Effector memory CD4-positive, alpha-beta T cell (primary cell): ENCODE measurements at places on chromosomes 7 and 10.

- H3K27ac ChIP-seq: no peak overlapping the region
- no peaks in the 10 kb centered on the region for H3K36me3 ChIP-seq
- DNase-seq: no peak
- no peaks in the 10 kb centered on the region for H3K27me3 ChIP-seq
- H3K4me3 ChIP-seq: no peak overlapping the region
Measured at GRCh38 chr10:44356139-44357022, 28.5 kb downstream of the CXCL12 start.

DNA sequence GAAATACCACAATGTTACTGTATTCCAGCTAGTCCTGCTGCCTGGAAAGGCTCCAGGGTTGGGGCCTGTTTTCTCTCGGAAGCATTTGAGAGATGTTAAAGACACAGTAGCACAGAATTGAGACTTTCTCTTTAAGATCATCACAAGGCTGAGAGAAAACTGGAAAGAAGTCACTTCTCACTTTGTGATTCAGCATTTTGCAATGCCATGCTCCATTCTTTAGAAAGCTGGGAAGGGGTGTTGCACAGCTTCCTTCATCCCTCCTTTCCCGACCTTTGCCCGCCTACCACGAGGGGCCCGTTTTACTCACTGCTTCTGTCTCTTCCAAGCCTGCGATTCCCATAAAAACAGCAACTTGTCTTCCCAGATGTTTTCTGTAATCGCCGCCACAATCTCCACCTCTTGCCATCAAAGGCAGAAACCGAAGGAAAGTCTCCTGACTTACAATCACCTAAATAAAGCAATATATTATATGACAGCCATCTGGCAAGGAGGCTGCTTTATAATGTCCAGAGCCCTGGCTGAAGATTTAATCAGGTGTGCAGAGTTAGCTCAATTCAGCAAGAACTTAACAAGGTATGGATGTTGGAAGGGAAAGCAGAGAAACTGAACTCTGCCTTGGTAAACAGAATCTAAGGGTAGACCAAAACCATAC, 18.9 kb downstream of the NOD1 start:
- H3K36me3 ChIP-seq: peaks cover 18% of the 10 kb centered on the region
- H3K4me3 ChIP-seq: no peak overlapping the region

DNA sequence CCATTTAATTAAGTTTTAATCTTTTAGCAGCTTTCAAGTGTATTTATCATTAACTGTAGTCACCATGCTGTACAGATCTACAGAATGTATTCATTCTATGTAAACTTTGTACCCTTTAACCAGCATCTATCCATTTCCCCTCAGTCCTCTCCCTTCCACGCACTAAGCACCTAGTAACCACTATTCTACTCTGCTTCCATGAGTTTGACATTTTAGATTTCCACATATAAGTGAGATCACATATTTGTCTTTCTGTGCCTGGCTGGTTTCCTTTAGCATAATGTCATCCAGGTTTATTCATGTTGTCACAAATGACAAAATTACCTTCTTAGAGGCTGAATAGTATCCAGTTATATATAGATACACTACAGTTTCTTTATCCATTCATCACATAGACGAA, 79.7 kb downstream of the BTAF1 start:
- DNase-seq: no peak
- no peak overlapping the region for H3K27ac ChIP-seq
- no peaks in the 10 kb centered on the region for H3K4me1 ChIP-seq
- no peaks in the 10 kb centered on the region for H3K27me3 ChIP-seq
- no peaks in the 10 kb centered on the region for H3K36me3 ChIP-seq

DNA sequence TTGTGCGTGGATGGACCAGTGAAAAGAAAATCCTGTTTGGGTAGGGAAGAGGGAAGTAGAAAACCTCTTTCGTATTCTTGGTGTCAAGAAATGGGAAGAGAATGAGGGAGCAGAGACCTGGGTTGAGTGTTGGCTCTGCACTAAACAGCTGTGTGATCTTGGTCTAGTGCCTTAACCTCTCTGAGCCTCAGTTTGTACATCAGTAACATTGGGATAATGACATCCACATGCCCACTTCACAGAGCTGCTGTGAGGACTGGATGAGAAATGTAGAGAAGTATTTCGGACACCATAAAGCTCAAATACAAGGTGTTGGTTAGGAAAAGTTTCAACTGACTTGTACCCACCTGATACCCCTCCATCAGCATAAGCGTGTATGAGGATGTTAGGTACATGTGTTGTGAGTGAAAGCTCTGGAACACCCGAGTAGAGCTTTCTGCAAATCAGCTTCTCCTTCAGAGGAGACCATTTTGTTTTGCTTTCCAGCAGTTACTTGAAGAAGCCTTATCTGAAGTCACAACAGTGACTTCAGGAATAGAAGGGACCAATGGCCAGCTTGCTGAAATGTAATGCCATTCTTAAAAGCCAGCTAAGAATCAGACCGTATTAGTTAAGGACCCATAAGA, 11.2 kb downstream of the TRIM56 start:
- no peak for DNase-seq
- H3K4me3 ChIP-seq: no peak overlapping the region
- no peaks in the 10 kb centered on the region for H3K27me3 ChIP-seq
- H3K27ac ChIP-seq: no peak overlapping the region

GRCh38 chr7:145737617-145738016, 379.0 kb upstream of the CNTNAP2 start:
- H3K4me3 ChIP-seq: no peak overlapping the region
- H3K27ac ChIP-seq: no peak overlapping the region
- H3K36me3 ChIP-seq: no peaks in the 10 kb centered on the region
- no peaks in the 10 kb centered on the region for H3K27me3 ChIP-seq

GRCh38 chr7:75596727-75597614, 104.9 kb downstream of the SPDYE5 start:
- H3K27me3 ChIP-seq: no peaks in the 10 kb centered on the region
- H3K4me1 ChIP-seq: no peaks in the 10 kb centered on the region
- no peak overlapping the region for H3K27ac ChIP-seq

- H3K36me3 ChIP-seq: peaks cover 58% of the 10 kb centered on the region
- no peaks in the 10 kb centered on the region for H3K27me3 ChIP-seq
- no peaks in the 10 kb centered on the region for H3K4me1 ChIP-seq
- DNase-seq: no peak
- no peak overlapping the region for H3K27ac ChIP-seq
Measured at GRCh38 chr7:152177681-152178404, 152.4 kb downstream of the GALNT11 start.

GRCh38 chr7:126774077-126774476, 478.7 kb downstream of the GRM8 start:
- H3K27ac ChIP-seq: no peak overlapping the region
- no peak for DNase-seq
- H3K4me3 ChIP-seq: no peak overlapping the region
- H3K36me3 ChIP-seq: no peaks in the 10 kb centered on the region

- no peak for DNase-seq
- peak overlapping the region; percentile 39 for H3K4me3 ChIP-seq
- no peaks in the 10 kb centered on the region for H3K27me3 ChIP-seq
- H3K27ac ChIP-seq: no peak overlapping the region
- no peaks in the 10 kb centered on the region for H3K36me3 ChIP-seq
Measured at GRCh38 chr7:151275813-151276577, 27.5 kb upstream of the SMARCD3 start.

DNA sequence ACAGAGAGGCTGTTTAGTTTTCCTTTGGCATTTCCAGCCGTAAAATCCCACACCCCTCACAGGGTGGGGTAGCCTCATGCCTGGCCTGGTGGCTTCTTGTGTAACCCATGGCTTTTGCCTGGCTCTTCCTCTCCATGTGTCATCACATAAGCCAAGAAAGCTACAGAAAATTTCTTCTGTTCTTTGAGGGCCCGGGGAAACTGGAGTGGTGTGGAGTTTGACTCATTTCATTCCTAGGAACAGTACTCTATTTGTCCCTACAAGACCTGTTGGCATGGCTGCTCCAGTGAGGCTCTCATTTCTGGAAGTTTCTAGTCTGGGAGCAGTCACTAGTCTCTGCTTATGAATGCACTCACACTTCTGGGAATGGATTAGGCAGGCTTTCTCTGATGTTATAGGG, 523.9 kb downstream of the SUGCT start:
- DNase-seq: no peak
- no peak overlapping the region for H3K27ac ChIP-seq
- no peaks in the 10 kb centered on the region for H3K36me3 ChIP-seq
- H3K27me3 ChIP-seq: no peaks in the 10 kb centered on the region

GRCh38 chr10:60470091-60470490, 80.4 kb upstream of the ANK3 start:
- no peaks in the 10 kb centered on the region for H3K36me3 ChIP-seq
- H3K4me3 ChIP-seq: no peak overlapping the region
- DNase-seq: no peak
- no peaks in the 10 kb centered on the region for H3K4me1 ChIP-seq
- H3K27ac ChIP-seq: no peak overlapping the region

GRCh38 chr7:73340514-73340913, 12.6 kb downstream of the FKBP6 start:
- DNase-seq: no peak
- no peaks in the 10 kb centered on the region for H3K27me3 ChIP-seq
- H3K4me3 ChIP-seq: no peak overlapping the region

DNA sequence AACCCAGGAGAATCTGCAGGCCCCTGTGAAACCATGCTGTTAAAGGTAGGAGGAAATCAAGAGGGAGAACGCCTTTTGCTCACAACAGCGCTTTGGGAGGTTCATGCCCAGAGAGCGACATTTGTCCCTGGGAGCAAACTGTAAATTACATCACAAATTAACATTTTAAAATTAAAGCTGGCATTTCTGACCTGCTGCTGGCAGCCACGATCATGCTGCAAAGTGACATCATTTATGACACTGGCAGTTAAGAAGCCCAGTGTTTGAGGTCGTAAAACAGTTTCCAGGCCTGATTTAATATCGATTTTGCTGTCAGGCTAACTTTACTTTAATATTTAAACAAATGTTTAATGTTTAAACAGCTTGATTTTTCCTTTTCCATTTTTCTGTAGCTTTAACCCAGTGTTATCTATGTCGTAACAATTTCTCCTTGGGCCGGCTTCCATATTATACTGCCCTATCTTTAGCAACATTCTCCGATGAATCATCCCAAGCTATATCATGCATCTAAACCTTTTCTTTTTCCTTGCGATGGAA, 86.5 kb upstream of the NPVF start:
- no peak overlapping the region for H3K4me3 ChIP-seq
- no peaks in the 10 kb centered on the region for H3K27me3 ChIP-seq
- no peaks in the 10 kb centered on the region for H3K36me3 ChIP-seq
- DNase-seq: no peak
- H3K27ac ChIP-seq: no peak overlapping the region
